ENCODE measurements at places on chromosomes 5 and 9.

- no peak for DNase-seq
These were observed 416.4 kb downstream of the EFNA5 start for GRCh38 chr5:107254214-107254901.

DNA sequence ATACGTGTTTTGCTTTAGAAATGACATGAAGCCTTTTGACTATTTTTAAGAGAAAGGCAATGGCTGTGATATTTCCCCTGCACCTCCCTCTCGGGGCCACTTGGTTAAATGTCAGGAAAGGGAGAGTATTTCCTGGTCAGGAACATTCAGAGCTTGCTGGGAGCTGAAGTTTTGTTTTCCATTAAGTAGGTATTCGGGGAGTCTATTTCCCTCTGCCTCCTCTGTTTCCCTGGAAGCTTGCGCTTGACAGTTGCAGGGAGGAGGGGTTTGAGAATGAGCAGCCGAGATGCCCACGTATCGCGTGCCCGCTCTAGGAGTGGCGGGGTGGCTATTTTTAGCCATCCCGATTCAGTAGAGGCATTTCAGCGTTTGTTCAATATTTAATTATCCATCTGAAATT lies 6.7 kb downstream of the DAB2IP start:
- DNase-seq, result no peak

- DNase-seq, result no peak
These were observed 386.1 kb upstream of the KIF2A start for GRCh38 chr5:61919920-61920319.

GRCh38 chr5:154295551-154295950 lies 105.0 kb downstream of the GALNT10 start:
- no peak for DNase-seq

DNA sequence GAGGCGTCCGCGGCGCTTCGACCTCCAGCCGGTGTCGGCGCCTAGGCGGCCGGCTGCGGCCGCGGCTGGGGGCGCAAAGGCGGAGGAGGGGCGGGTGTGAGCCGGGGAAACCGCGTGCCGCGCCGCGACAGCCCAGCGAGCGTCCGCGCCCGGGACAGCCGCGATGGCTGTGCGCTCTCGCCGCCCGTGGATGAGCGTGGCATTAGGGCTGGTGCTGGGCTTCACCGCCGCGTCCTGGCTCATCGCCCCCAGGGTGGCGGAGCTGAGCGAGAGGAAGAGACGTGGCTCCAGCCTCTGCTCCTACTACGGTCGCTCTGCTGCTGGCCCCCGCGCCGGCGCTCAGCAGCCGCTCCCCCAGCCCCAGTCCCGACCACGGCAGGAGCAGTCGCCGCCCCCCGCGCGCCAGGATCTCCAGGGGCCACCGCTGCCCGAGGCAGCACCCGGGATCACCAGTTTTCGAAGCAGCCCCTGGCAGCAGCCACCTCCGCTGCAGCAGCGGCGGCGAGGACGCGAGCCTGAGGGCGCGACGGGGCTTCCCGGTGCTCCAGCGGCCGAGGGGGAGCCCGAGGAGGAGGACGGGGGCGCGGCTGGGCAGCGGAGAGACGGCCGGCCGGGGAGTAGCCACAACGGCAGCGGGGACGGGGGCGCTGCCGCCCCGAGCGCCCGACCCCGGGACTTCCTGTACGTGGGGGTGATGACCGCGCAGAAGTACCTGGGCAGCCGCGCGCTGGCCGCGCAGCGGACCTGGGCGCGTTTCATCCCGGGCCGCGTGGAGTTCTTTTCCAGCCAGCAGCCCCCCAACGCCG lies 605 bp downstream of the CHSY3 start:
- DNase-seq, result no peak

GRCh38 chr5:126809916-126810315 lies 33.0 kb downstream of the LMNB1 start:
- no peak for DNase-seq

DNA sequence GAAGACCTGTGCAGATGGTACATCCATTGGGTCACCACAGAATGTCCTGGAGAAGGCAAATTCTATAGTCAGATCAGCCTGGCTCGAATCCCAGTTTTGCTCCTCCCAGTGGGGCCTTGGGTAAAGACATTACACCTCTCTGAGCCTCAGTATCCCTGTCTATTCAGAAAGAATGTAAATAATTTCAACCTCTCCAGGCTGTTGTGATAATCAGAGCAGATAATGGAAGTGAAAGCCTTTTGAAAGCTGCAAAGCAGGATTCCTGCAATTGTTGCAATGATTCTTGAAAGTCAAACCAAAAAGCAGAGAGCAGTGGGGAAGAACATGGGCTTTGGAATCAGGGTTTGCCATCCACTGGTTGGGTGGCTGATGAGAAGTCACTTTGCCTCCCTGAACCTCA lies 63.2 kb downstream of the LHX2 start:
- DNase-seq, result no peak

GRCh38 chr9:88997646-88998045 lies 6.4 kb downstream of the S1PR3 start:
- no peak for DNase-seq

- DNase-seq, result no peak
These were observed 12.7 kb downstream of the STK10 start for GRCh38 chr5:172175263-172175719.

DNA sequence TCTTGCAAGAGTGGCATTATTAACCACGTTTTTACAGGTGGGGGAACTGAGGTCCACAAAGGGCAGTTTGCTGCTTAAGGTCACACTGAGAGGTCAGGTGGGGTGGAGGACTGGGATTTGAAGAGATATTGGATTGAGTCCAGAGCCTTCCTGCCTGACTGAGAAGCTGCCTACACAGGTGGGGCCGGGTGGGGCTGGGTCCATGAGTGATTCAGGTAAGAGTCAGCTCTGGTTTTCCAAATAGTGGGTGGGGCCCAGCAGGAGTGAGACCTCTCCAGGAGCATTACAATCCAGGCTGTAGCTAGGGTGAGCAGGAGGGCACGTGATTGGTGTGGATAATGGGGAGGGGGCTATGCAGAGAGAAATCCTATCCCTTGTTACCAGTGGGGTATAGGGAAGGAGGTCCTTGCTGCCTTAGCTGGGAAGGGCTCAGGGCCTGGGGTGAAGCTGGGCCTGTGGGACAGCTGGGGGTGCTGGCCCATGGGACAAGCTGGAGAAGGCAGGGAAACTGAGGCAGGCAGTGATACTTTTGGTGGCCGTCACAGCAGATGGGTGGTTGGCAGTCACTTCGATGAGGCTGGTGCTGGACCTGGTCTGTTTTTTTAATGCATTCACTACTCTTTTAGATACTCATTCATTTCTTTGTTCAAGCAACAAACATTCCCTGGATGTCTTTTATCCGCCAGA lies 2.9 kb upstream of the PTGS1 start:
- DNase-seq, result no peak

DNA sequence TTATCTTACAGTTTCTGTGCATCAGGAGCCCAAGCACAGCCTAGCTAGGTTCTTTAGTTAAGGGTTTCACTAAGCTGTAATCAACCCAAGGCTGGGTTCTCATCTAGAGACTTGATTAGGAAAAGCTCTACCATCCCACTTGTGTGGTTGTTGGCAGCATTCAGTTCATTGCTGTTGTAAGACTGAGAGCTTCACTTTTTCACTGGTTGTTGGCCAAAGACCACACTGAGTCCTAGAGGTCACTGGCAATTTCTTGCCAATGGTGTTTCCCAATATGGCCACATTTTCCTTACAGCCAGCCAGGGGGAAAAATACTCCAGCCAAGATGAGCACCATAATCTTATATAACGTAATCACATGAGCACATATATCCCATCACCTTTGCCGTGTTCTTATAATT lies 74.3 kb downstream of the SMIM15 start:
- no peak for DNase-seq

DNA sequence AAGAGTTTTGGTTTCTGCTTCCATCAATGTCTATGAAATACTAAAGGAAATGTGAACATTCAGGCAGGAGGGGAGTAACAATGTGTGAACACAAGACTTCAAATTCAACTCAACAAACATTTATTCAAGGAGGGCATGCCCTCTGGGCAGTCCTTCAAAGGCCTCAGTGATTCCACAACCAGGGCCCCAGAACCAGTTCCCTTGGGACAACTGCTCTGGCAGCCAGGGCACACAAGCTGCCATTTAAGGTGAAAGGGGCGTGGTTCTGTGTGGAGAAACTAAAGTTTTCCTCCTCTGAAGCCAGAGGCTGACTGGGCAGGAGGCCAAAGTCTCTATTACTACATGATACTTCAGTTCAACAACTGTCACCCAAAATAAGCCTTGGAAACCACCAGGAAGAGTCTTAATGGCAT lies 3.2 kb downstream of the RBM18 start:
- peak; percentile 32 for DNase-seq

DNA sequence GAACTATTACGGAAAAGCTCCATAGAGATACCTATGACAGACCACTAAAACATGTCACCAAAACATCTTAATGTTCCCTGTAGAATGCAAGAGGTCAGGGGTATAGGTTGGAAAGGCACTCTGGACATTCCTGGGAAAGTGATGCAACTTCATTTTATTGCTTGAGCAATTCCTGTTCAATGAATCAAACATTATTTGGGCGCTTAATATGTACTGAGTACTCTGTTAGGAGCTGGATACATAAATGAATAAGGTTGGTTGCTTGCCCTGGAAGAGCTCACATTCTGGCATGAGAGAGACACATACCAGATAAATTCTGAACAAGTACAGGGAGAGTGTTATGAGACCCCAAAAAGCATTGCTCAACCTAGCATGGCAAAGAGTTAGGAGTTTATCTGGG lies 408.9 kb upstream of the DMAC1 start:
- DNase-seq, result no peak

DNA sequence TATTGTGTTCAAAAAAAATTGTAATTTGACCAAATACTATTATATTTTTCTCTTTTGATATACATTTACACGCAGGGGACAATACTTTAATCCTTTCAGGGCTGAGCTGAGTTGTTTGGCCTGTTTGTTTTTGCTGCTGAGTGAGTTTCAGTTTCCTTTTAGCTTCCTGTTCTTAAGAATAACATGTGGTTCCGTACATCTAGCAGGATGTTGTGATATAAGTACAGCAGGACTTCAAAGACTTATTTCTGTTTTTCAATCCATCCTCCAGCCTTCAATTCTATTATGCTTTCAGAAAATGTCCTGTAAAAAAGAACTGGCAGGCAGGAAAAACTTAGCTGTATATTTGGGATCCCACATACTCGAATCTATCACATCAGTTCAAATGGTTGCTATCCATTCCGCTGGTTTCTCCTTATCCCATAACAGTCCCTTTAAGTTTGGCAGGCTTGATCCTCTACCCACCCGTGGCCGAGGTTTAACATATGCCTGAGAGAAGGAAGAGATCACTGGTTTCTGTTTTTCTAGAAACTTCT lies 1037.3 kb upstream of the ACO1 start:
- DNase-seq, result no peak

- no peak for DNase-seq
These were observed 83.5 kb upstream of the HSPA9 start for GRCh38 chr5:138658676-138659075.

DNA sequence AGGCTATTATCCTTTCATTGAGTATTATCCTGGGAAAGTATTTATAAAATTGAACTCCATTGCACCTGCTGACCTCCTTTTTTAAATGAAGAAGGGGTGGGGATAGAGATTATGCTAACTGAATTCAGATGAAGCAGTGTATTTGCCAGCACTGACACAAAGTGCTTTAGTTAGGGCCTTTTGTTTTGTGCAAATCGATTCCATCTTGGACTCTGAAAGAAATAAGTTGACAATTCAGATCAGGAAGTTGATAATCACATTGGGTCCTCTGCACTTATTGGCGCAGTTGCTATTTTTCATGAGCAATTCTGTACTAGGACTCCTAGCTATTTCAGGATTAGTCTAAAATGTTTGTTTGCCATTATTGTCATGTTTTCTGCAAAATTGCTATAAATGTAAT lies 101.6 kb upstream of the FSD1L start:
- DNase-seq, result no peak

- DNase-seq, result no peak
These were observed 352.7 kb upstream of the GRAMD2B start for GRCh38 chr5:126070481-126070880.

- DNase-seq, result no peak
These were observed 245.5 kb downstream of the SMARCA2 start for GRCh38 chr9:2260417-2261306.

- no peak for DNase-seq
These were observed 754 bp downstream of the VDAC1 start for GRCh38 chr5:134003817-134004625.

- no peak for DNase-seq
These were observed 750.0 kb upstream of the ZNF608 start for GRCh38 chr5:125496393-125496792.

- no peak for DNase-seq
These were observed 5.9 kb downstream of the TRPM3 start for GRCh38 chr9:71115448-71115975.

GRCh38 chr5:62341783-62342475 lies 35.9 kb downstream of the KIF2A start:
- DNase-seq, result no peak

DNA sequence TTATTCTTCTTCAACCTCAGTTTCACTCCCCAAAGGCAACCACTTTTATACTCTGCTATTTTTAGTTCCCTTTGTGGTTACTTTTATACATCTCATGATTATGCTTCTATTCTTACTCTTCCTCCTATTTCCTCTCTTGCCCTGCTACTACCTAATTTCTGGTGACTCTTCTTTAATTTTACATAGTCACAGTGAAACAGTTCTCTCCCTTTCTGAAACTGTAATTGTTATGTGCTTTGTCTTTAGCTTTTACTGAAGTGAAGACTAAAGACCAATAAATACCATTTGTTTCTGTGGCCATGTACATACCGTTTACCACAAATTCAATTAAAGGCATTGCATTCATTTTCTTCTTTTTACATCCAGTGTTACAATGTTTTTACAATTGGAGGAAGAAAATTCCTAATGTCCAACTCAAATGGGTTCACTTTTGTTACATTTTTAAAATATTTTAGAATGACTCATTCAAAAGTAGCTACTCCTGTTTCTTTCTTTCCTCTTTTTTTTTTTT lies 410.6 kb downstream of the PSAT1 start:
- DNase-seq, result no peak

DNA sequence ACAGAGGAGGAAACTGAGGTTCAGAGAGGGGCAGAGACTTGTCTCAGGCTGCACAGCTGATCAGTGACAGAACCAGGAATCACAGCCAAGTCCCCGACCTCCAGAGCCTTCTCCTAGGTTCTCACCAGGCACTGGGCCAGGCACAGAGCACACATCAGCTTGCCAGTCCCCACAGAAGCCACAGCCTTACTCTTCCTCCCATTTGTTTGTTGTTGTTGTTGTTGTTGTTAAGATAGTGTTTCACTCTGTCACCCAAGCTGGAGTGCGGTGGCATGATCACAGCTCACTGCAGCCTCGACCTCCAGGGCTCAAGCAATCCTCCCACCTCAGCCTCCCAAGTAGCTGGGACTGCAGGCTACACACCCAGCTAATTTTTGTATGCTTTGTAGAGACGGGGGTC lies 41.4 kb downstream of the NAIF1 start:
- DNase-seq, result no peak

- DNase-seq, result peak; percentile 16
These were observed 1955.5 kb downstream of the MAT2B start for GRCh38 chr5:165460911-165461310.

- no peak for DNase-seq
These were observed 62.9 kb downstream of the PDE4D start for GRCh38 chr5:59830536-59831200.

DNA sequence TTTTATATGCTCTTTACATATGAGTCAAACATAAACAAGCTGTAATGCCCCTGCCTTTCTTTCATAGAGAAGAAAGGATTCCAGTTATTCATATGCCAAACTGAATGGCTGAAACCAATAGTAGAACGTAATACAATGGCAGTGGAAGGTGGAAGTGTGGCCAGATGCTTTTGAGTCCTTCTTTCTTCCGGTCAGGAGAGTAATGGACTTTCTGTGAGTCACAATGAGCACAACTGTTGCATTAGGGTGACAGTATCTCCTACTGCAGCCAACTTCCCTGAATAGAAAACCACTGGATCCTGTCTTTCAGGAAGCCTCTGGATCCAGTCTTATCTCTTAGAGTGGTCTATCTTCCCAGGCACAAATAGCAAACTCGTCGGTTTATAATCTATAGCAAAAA lies 855.2 kb downstream of the MAT2B start:
- no peak for DNase-seq
